CD4-positive, alpha-beta memory T cell (primary cell): ENCODE measurements at places on chromosomes 2 and 18. TPM values are rescaled to one million over a fixed set of nuclear protein-coding genes. Genes with fewer than 3 reads are reported as not detected.

- H3K4me3 ChIP-seq = no peak overlapping the region
- no peak overlapping the region for H3K27ac ChIP-seq
Observed at GRCh38 chr2:238139196-238140039, 950 bp downstream of the KLHL30 start.

- H3K4me3 ChIP-seq = no peak overlapping the region
- DNase-seq = no peak
- no peaks in the 10 kb centered on the region for H3K36me3 ChIP-seq
Observed at GRCh38 chr2:178279142-178279541, 84.8 kb downstream of the OSBPL6 start.

- no peak overlapping the region for H3K27ac ChIP-seq
- no peaks in the 10 kb centered on the region for H3K27me3 ChIP-seq
- no peak overlapping the region for H3K4me3 ChIP-seq
Observed at GRCh38 chr18:74944676-74945075, 264.3 kb downstream of the PTGR3 start.

DNA sequence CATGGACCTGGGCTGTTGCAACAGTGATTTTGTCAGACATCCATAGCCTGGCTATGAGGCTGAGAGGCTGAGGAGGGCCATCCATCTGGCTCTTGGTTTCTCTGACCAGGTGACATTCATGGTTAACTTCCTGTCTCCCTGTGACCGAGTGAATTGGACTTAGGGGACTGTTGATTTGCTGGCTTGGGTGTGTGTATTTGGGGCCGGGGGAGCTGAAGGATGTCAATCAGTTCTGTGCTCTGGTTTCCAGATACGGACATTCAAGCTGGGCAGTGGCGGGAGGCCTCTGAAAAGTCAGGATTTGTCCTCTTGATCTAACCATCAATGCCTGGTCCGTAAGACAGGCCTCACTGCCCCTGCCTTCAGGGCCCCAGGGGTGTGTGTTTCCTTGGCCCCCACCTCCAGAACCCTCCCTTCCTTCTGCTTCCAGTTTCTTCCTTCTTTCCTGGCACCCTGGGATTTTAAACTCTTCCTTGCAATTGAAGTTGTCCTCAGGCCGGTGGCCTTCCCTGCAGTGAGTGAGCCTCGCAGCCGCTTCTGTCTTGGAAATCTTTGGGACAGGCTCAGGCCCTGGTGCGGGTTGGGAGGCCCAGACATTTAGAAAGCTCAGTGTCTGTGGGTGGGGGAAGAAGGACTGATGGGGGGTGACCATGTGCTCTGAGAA, 54.7 kb upstream of the HAAO start:
- no peak overlapping the region for H3K4me3 ChIP-seq
- no peak overlapping the region for H3K27ac ChIP-seq
- H3K36me3 ChIP-seq = no peaks in the 10 kb centered on the region
- no peak for DNase-seq
- H3K27me3 ChIP-seq = no peaks in the 10 kb centered on the region

DNA sequence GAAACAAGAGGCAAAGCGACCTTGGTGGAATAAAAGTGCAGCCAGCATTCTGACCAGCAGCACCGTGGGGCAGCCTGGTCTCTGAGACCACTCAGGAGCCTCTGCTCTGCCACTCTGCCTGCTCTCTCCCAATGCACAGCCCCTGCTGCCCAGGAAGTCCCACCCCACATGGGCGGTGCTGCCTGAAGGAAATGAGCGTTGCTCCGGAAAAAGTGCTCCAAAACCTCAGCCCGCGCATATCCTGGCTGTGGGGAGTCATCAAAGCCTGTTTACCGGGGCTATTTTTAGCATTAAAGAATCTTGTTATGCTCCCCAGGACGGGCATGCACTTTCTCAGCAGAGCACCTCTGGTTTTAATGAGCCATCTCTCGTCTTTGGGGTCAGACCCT, 54.5 kb downstream of the EPAS1 start:
- peak overlapping the region; percentile 27 for H3K27ac ChIP-seq
- no peaks in the 10 kb centered on the region for H3K36me3 ChIP-seq
- peak overlapping the region; percentile 5 for H3K4me3 ChIP-seq
- no peaks in the 10 kb centered on the region for H3K27me3 ChIP-seq
- H3K4me1 ChIP-seq = peaks cover 55% of the 10 kb centered on the region

GRCh38 chr2:233448220-233448559, 93.9 kb downstream of the DGKD start:
- H3K4me1 ChIP-seq = peaks cover 3% of the 10 kb centered on the region
- H3K36me3 ChIP-seq = peaks cover 86% of the 10 kb centered on the region
- H3K4me3 ChIP-seq = no peak overlapping the region
- no peak overlapping the region for H3K27ac ChIP-seq
- no peak for DNase-seq

DNA sequence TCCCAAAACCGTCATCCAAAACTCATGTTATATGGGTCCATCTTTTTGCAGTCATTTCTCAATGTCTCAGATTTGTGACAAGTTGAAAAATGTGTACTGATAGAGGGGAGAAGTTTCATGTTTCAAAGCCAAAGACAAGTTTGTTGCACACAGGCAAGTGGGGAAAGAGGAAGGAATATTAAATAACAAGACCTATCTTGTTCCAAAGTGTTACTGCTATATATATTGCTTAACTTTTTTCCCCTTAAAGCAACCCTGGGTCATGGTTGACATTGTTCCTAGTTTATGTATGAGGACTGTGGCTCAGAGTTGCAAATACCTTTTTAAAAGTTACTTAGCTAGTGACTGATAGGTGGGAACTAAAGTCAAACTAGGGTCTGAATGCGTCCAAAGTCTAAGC, 1.7 kb downstream of the ITGA4 start:
- peak overlapping the region; percentile 86 for H3K27ac ChIP-seq
- no peak for DNase-seq
- H3K36me3 ChIP-seq = no peaks in the 10 kb centered on the region
- H3K4me1 ChIP-seq = peaks cover 47% of the 10 kb centered on the region

The GPR39 gene
- total RNA-seq = not detected
